ENCODE measurements at places on chromosomes 1 and 21. TPM values are rescaled to one million over a fixed set of nuclear protein-coding genes. Genes with fewer than 3 reads are reported as not detected.

DNA sequence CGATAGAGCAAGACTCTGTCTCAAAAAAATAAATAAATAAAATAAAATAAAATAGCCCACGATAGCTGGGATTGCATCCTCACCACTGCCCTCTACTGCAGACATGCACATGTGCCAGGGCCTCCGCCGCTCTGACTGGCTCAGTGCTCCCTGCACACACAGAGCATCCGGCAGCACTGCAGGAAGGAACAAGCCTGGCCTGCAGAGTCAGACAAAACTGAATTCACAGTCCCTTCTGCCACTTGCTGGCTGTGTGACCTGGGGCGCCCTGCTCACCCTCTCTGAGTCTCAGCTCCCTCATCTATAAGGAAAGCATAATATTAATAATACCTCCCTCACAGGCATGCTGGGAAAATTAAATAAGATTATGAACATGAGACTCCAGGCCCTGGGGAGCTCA lies 35.4 kb downstream of the CSMD2 start:
- DNase-seq, result no peak

DNA sequence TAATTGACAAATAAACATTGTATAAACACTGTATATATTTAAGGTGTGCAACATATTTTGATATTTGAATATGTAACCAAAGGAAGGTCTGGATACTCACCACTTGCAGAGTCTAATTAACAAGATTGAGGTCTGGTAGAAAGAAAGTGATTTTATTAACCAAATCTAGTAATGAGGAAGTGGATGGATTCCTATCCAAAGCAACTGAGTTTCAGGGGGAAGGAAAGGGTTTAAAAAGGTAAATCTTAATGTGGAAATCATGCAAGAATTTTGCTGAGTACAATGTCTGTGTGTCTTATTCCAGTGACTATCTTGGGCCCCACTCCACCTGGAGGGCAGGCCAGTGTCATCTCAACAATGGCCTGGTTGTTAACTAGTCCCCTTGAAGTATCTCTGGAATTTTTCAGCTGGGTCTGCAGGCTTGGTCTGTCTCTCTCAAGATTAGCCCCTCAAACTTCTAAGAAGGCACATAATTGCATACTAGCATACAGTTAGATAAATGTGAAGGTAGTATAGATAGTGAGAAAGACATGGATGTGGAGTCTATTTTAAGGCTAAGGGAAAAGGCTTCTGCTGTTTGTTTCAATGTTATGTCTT lies 262.7 kb upstream of the RGS18 start:
- no peak for DNase-seq

GRCh38 chr1:156856282-156856785 lies 2.6 kb downstream of the INSRR start:
- DNase-seq, result no peak

DNA sequence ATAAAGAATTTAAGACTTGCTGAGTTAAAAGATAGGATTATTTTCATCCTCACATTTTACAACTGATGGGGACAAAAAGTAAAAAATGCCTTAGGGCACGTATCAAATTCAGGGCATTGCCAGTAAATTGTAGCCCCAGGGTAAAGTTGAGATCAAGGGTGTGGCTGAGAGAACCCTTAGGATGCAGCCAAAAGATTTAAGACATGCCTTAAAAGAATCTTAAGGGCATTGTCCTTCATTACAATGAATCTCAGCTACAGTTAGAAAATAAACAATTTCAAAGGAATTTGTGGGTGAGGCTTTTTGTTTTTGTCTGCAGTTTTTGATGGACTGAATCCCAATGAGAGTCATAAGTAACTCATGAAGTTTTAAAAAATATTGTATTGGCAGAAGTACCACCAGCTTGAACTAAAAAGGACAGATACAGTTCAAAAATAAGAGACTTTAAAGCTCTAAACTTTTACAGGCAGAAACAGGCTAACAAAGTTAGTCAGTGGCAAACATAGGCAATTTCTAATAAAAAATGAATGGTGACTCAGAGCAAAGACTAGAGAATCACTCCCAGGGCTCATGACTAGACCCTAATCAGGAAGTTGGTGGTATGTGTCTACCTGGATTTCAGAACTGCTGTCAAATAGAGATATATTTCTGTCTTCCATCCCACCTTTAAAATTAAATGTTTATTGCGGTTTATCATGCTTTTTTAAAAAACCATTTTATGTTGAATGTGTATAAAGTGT lies 165.1 kb upstream of the SNX7 start:
- no peak for DNase-seq

TRIM67 gene
- total RNA-seq, result not detected

HUNK gene
- 0.54 TPM for total RNA-seq

GRCh38 chr1:15579683-15580047 lies 5.2 kb downstream of the AGMAT start:
- DNase-seq, result no peak

DNA sequence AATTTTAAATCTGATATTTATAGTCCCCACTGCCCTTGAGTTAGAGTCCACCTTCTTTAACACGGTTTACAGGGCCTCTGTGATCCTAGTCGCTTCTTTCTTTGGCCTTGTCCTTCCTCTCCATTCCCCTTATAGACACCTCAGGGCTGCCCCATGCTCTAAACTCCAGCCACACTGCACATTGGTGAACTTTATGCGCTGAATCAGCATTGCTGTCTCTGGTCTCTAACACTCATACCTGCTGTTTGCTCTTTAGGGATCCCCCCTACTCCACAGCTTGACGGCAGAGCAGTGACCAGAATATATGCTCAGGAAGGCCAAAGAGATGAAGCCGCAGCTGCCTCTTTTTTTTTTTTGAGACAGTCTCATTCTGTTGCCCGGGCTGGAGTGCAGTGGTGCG lies 30.2 kb downstream of the PLEKHO1 start:
- no peak for DNase-seq

DNA sequence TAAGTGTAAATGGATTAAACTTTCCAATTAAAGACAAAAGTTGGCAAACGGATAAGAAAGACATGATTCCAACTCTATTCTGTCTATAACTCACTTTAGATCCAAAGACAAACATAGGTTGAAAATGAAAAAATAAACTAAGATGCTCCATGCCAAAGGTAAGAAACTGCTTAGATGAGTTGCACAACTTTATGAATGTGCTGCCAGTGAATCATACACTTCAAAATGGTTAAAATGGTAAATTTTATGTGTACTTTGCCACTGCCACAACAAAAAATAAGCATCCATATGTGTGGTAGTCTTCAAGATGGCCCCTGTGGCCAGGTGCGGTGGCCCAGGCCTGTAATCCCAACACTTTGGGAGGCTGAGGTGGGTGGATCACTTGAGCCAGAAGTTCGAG lies 45.0 kb downstream of the NSL1 start:
- DNase-seq, result no peak

SLC37A1 gene
- 15.7 TPM for total RNA-seq

- no peak for DNase-seq
These were observed 698.6 kb downstream of the LTN1 start for GRCh38 chr21:28294051-28294450.

DNA sequence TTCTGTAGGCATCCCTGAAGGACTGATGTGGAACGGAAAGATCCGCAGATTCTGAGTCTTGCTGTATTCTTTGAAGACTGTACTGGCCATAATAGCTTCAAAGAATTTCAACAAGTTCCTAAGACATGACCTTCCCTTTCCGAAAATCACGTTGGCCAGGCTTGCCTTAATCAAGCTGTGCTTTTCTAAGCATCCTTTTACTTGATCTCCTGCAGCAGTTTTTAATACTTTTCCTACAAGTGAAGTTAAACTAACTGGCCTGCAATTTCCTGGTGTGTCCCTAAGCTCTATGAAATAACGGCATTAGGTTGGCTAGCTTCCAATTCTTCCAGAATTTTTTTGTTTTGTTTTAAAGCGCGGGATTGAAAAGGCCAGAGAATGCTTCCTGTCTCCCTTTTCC lies 40.3 kb downstream of the SPAG17 start:
- no peak for DNase-seq

PRR9 gene
- not detected for total RNA-seq

OR2M2 gene
- not detected for total RNA-seq

DNA sequence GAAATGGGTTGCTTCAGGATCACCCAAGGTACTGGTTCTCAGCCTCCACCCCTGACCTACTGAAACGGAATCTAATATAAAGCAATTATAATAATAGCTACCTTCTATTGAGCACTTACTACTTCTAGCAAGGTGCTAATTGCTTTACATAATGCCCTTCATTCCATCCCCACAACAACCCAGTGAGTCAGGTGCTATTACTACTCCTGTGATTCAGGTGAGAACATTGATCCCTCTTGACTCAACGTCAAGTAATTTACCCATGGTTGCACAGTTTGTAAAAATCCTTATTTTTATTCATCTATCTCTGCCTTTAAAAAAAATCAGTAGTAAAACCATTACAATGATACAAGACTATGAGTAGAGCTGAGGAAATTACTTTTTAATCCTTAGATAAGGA lies 85.2 kb downstream of the UCHL5 start:
- DNase-seq, result no peak
